ENCODE measurements at places on chromosomes 16 and 17.

GRCh38 chr17:28369684-28370034 lies 448 bp downstream of the VTN start:
- DNase-seq: no peak

DNA sequence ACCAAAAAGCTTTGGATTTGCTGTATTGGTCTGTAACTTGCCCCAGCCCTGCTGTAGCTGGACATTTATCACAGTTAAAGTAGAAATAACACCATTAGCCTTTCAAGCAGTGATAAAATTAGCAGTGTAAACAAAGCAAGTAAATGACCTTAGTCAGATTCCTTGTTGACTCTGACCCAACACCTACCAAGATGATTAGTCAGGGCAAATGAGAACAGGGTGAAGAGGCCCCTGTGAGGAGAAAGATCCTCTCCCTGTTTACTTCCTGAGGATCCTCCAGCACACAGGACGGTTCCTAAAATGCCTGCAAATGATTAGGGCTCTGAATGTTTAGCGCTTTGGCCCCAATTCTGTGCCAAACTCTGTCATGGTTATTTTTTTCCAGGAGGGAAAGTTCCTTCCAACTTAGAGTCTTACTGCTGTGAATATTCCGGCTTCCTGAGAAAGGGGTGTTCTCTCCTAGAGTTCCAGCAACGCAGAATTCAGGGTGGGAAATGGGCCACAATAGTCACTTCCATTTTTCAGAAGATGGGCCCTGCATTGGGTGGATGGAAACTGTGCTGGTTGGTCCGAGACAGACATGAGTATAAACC lies 259.0 kb upstream of the MYOCD start:
- DNase-seq: no peak

GRCh38 chr17:41383690-41384089 lies 1.6 kb upstream of the KRT34 start:
- DNase-seq: no peak

DNA sequence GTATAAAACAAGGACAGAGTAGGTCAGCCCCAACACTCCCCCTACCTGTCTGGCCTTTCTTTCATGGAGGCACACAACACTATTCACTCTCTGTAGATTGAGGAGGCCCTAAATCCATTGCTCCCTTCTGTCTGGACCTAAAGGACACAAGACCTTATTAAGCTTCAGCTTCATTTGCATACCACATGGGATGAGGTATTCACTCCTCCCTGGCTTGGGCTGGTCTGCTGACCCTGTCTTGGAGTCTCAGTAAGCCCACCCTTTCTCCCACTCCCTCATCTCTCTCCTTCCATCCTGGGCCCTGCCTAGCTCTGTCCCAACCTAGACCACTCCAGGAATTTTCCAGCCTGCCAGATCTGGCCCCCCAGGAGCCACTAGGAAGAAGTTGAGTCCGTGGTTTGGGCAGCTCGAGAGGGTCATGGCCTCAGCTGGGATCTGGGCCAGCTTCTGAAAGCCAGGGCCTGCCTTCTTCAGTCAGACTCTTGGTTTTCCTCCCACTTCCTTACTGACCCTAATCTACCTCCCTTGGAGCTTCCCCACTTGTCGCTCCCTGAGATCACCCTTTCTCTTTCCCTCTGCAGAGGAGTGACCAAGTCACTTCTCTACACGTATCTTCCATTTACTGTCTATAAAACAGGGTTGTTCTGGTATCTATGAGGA lies 6.5 kb upstream of the LLGL1 start:
- no peak for DNase-seq

- no peak for DNase-seq
Observed at GRCh38 chr16:3640632-3641501, 13.6 kb upstream of the DNASE1 start.
